ENCODE measurements at places on chromosomes 13 and 19.

DNA sequence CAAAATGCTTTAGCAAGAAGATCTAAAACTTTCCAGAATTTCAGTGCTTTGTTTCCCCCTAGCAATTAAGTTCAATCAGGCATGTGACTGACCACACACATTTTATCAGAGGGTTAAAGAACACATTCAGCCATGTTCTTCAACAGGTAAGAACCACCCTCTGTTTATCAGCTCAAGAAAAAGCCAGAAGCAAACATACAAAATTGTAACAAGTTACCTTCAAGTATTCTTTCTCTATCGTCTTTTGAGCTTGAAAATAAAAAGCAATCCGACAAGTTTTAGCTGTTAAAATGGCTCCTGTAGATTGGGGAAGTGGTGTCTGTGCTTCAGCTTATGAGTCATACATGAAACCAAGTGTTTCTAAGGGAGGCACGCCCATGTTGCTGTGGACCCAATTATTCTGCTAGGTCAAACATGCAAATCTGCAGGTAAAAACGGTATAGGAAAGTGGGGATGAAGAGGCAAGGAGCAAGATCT is at the start of gene ELF1:
ELF1 (minus strand) TSS at position 306 of the 477 bp plus-strand sequence. CDS start 37,262 bp downstream, outside the sequence.
- DNase-seq, result peak; percentile 22

DNA sequence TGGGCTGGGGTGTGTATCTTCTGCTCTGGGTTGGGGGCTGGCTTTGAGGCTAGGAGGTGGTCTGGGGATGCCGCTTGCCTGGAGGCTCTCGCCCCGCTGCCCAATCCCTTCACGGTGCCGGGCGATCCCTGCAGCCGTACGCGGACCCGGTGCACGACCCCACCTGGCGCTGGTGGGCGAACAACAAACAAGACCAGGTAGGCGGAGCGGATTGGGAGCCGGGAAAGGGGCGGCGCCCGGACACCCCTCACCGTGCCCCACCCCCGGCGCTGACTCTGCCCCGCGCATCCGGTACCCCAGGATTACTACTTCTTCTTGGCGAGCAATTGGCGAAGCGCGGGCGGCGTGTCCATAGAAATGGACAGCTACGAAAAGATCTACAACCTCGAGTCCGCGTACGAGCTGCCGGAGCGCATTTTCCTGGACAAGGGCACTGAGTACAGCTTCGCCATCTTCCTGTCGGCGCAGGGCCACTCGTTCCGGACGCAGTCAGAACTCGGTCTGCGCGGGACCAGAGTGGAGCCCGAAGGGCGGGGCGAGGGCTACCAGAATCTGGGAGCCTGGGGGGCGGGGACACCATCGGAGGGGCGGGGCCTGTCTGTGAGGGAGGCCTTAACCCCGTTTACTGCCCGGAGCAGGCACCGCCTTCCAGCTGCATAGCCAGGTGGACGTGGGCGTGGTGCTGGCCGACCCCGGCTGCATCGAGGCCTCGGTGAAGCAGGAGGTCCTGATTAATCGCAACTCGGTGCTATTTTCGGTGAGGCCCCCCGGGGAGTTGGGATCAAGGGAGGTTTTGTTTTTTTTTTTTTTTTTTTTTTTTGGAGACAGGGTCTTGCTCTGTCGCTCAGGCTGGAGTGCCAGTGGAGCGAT is 12.1 kb upstream of the PSMD8 start:
- no peak for DNase-seq

DNA sequence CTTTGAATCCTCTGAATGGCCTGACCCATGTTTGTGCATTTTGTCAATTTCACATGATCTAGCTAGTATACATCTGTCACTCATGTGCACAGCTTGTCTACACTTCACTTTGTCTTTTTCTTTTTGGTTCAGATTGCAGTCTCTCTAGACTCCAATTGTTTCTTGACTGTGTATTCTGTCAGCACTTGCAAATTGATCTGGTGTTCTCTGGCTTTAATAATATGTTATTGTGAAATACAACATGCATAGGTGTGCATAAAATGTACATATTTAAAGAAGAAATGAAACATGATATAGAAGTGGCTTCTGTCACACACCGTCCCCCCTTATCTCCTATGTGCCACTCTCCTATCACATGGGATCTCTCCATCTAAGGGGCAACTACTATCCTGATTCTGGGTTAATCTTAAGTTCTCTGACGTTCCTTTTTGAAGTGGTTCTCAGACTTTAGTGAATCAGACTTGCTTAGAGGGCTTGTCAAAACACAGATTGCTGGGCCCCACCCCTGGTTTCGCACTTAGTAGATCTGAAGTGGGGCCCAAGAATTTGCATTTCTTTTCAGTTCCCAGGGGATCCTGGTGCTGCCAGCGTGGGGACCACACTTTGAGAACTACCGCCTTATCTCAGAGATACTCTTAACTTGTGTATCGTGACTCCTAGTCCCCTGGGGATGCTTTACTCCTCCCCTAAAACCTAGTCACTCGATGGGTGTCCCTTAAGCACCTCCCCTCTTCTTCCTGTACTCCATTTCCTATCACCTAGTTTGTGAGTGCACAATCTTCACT is 5.8 kb downstream of the KRTDAP start:
- peak; percentile 63 for DNase-seq

DNA sequence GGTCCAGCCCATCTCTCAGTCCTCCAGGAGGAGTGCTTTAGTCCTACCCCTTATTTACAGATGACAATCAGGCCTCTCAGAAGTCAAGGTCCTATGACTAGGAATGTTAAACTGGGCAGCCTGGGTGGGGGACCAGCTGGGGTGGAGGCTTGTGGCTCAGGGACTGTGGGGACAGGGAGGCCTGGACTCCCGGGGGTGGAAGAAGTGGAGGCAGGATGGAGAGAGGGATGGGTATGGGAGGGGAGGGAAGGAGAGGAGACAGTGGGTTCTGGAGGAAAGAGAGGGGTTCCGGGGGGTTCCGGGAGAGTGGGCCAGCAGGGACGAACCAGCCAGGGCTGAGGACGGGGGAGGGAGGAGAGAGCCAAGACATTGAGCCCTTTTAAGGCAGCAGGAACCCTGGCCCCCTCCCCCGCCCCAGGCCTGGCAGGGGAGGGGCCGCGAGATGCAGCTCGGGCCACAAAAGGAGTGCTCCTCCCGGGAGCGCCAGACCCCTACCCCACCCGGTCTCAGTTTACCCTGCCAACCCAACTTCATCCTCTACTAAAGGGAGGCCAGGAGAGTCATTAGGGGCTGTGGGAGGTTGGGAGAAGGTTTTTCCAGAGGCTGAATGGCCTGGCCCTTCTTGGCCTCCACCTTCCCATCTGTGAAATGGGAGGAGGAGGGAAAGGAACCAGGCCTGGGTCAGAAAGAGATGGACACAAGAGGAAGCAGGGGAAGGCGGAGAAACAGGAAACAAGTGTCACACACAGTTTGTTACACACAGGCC is 1.7 kb downstream of the DMPK start:
- no peak for DNase-seq

DNA sequence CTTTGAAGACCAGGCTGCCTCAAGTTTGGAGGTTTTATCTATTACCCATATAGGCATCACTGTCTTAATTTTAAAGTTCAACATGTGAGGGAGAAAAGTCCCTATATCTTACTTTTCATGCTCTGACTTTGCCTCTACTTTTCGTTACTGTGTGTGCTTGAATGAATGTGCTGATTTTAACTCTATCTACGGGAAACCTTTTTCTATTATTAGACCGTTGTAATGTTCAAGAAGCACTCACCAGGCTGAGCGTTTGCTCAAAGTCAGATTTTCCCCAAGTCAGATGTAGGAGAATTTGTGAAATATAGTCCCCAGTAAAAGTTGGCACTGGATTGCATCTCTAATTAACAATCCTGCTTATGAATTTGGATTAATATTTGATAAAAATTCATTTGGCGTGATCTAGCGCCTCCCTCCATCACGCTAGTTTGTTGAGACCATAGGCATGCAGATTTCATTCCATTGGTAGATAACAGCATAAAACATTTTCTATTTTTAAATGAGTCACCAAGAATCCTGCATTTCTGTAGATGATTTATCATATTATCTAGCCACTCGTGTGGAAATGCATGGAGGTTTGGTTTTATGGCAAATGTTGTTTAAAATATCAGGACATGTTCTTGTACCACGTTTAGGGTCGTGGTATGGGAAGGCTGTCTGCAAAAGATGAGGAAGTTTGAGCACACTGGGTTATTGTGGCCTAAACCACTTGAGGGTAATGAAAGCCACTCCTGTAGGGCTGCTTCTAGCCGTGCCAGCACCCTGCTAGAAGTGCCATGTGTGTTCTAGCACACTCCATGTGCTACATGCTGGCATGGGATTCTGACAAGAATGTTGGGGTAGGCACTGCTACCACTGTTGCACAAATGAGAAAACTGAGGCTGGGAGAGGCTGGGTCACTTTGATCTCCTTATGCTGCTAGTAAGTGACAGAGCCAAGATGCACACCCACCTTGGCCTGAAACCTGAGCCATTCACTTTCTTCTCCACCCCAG is 179.4 kb downstream of the FGF9 start:
- DNase-seq, result no peak
